ENCODE measurements at places on chromosomes 6 and 20.

GRCh38 chr6:87483929-87484328 lies 11.2 kb downstream of the SLC35A1 start:
- DNase-seq, result no peak

DNA sequence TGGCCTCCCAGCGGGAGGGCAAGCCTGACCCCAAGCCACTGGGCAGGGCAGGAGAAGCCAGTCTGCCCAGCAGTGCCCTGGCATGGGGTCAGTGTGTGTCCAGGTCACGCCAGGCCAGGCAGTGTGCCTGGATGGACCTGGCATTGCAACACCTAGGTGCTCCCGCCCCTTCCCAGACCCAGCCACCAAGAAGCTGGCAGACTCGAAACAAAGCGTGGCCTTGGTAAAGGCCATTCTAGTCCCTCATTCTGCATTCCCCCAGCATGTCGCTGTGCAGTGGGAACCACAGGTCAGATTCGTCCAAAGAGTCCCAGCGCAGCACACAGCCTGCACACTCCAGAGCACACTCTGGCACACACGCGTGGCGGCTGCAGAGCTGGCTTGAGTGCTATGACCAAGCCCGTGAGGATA lies 19.3 kb upstream of the APMAP start:
- peak; percentile 4 for DNase-seq

DNA sequence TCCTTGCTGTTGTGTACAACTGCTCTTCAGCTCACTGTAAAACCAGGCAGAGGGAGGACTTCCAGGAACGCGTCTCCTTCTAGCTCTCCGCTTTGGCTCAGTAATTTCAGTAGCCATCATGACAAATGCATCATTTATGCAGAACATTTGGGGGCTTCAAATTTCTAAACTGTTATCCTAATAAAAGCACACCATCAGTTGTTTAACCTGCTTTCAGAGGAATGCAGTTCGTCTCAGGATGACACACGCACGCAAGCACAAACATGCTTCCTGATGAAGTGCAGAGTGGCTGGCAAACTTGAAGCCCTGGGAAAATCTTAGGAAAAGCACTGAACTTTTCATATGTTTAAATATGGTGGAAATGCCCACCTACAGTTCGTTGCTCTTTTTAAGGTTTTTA lies 24.4 kb downstream of the SLC22A23 start:
- DNase-seq, result no peak

DNA sequence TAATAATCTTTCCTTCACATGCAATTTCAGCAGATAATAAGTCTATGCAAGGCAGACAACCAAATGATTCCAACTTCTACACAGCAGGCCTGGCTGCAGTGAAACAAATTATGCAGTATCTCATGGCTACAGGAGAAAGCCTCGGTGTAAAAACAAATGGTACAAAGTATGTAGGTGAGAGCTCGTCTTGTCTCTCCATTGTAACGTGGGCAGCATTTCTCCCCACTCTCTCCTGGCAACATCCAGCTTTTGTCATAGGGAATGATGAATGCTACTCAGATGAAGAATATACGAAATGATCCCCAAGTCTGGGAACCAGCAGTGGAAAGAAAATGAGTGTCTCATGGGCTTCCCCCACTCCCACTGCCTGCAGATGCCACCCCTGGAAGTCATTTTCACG lies 32.4 kb downstream of the FYN start:
- DNase-seq, result no peak

GRCh38 chr6:75913040-75913439 lies 159.4 kb downstream of the IMPG1 start:
- no peak for DNase-seq

- no peak for DNase-seq
Measured at GRCh38 chr6:39407446-39407993, 85.0 kb upstream of the KCNK16 start.

DNA sequence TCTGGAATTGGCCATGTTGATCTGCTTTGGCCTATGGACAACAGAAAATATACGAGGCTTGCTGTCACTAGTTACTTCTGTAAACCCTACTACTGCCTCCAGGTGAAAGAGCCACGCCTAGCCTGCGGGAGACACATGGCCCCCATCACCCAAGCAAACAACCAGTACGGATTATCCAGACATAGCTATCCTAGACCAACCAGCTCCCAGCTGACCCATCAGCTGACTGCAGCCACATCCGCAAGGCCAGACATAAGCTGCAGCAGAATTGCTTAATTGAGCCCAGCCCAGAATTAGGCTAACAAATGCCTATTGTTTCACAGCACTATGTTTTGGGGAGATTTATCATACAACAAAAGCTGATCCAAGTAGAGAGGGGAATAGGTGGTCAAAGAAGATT lies 13.5 kb downstream of the REV3L start:
- no peak for DNase-seq

- no peak for DNase-seq
Measured at GRCh38 chr6:41072836-41073202, at the start of gene NFYA. TSS of gene NFYA (plus strand) at chr6:41072974. CDS start at chr6:41079090, 6,116 bp downstream.

DNA sequence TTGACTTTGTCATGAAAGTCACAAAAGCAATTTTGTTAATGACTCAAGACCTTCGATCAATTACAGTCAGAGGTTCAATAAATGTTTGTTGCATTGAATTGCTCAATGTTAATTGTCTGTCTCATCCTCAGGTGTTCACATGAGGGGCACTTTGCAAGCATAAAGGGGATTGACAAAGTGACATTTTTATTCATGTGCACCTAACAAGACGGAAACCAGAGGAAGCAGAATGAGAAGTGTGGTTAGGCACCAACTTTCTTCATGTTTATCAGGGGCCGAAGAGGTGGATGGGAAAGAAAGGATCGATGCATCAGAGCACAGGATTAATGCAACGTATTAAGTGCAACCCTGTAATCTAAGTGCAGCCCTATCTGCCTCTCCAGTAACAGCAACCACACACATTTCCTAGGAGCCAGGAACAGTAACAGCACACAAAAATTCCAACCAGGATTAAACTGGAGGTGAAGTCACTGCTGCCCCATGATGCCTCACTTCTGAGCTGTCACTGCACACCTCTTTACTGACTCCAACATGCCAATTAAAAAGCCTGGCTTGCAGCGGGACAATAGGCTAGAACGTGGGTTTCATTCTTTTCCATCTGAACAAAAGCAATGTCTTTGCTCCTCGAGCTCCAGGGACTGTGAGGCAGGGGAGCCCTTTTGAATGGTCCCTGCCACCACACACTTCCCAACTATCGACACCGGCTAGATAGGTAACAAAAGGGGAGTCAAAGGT lies 262.7 kb downstream of the CD83 start:
- DNase-seq, result no peak

DNA sequence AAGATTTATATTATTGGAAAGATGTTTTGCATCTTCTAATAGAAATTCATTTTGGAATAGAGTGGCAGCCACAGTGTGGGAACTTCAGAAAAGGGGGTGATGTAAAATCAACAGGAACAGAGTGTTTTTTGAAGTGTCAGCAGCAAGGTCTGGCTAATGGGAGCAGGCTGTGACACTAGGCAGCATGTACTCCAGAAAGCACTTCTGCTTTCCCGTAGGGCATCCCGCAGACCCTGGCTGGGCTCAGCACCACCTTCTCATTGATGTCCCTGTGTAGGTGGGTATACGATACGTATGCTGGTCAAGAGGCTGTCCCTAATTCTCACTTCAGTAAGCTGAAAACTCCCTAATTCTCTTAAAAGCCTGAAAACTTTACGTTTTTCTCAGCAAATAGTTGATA lies 74.7 kb downstream of the EYA4 start:
- no peak for DNase-seq

DNA sequence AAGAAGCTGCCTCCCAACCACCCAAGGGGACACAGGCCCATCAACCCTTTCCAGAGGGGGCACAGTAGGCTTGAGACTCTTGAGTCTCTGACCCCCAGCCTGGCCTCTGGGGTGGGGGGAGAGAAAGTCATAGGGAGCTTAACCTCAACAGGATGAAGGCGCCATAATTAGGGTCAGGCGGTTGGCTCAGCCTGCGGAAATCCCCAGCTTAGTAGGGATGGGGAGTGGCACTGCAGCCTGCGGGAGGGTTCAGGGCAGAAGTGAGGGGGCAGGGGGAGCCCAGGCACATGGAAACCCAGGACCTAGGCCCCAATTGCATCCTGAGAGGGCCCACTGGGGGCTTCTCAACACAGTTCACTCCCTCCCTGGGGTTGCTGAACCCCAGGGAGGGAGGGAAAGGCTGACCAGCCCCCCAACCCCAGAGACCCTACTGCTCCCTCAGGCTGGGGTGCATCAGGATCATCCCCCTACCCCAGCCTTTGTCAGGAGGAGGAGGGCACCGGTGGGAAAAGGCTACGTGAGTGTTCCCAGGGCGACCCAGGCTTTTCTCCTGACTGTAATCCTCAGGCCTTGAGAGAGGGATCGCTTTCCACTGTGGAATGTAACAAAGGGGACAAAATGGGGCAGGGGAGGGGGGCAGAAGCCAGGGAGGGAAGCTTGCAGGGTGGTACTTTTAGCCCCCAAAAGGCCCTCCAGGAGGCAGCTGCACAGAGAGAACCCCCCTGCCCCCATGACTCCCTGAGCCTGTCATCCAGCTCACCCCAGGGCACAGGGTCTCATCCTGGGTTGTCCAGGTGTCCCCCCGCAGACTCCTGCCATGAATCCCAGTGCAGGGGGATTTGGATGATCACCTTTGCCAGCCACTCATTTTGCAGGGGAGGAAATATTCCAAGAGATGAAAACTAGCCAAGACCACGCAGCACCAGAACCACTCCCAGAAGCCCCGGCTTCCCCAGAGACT lies 46.4 kb downstream of the MRPL14 start:
- no peak for DNase-seq

GRCh38 chr6:5025911-5026819 lies 22.3 kb upstream of the RPP40 start:
- no peak for DNase-seq

- no peak for DNase-seq
Measured at GRCh38 chr6:37495244-37495934, 4.3 kb downstream of the CCDC167 start.

DNA sequence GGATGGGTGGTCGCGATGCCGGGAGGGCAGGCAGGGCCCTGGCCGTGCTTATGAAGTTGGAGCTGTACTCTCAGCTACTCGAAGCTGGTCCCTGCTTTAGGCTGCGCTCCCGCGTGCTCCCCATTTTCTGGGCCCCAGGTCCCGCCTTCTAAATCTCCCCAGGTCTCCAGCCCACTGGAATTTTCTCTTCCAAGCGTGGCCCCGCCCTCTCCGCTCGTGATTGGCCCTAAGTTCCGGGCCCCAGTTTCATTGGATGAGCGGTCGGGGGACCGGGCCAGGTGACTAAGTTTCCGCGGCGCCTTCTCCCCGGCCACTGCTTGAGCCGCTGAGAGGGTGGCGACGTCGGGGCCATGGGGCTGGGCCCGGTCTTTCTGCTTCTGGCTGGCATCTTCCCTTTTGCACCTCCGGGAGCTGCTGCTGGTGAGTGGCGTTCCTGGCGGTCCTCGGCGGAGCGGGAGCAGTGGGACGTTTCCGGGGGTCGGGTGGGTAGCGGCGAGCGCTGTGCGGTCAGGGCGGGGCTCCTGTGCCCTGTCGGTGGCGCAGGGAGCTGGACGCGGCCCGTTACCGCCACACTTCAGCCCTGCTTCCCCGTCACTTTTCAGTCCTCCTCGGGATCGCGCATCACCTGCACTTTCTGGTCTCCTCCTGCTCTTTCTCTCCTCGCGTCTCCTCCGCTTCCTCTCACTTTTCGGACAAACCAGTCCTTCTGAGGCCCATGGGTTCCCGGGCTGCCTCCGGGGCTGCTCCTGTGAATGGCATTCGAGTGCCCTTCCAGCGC lies at the start of gene MICA:
MICA (plus strand) TSS at position 313 of the 778 bp plus-strand sequence; CDS start at position 351, 38 bp downstream.
- DNase-seq, result peak; percentile 71

GRCh38 chr20:58466729-58467571 lies 48.2 kb downstream of the APCDD1L start:
- no peak for DNase-seq

GRCh38 chr20:21090111-21090618 lies 16.0 kb downstream of the LINC00237 start:
- DNase-seq, result no peak

GRCh38 chr6:41191569-41191968 lies 9.4 kb downstream of the TREML2 start:
- DNase-seq, result peak; percentile 48

GRCh38 chr6:54248994-54249393 lies 59.2 kb upstream of the TINAG start:
- DNase-seq, result no peak

- DNase-seq, result no peak
Measured at GRCh38 chr6:112956696-112957535, 609.8 kb downstream of the RFPL4B start.

DNA sequence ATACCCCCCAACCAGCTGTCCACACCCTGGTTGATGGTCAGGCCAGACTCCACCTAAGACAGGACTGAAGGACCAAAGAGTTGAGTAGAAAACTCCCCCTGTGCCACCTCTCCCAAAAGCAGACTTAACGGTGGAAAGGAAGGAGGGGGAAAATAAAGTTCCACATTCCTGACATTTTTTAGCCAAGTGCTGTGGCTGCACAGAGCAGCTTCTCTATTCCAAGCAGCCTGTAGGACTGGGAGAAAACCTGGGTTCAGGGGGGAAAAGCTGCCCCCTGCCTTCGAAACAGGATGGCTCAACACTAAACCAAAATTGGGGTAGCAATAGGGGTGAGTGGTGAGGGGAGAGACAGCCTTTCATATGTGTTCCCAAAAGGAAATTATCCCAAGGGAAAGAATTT lies 3.6 kb downstream of the TRAM2 start:
- DNase-seq, result no peak

DNA sequence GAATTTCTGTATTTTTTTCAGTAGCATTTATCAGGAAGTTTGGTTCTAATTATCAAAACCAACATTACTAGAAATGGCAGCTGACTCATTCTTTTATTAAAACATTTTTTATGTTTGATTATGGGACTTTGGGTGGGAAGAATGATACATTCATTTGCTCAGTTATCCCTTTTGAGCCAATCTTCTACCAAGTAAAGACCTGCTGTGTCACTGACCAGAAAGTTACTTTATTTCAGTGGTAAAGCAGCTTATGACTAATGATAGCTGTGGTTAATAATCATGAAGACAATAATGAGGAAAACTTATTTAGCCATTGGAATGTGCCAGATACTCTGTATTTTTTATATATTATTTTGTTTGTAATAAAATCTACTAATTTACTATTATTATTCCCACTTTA lies 142.3 kb downstream of the FARS2 start:
- DNase-seq, result no peak

DNA sequence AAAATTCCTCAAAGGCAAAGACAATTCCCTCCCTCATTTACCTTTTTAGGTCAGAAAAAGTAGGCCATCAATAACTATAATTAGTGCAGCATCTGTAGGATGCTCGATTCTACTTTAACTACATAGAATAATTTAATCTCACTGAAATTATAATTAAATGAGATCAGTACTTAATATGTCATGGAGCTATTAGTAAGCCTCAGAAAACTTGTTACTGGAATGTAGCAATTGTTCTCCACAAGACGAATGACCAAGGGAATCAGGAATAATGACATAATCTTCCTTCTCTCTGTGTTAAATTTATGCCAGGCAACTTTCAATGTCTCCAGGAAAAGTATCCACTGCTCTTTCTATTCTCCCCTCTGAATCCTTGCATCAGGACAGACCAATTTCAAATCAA lies 34.1 kb downstream of the SESN1 start:
- DNase-seq, result no peak

Data from activated T-cell treated with anti-CD3 and anti-CD28 coated beads, Interleukin-2, amount 50 U/mL, for 1 hour (primary cell).